Stimulated activated CD4-positive, alpha-beta T cell treated with anti-CD3 and anti-CD28 coated beads, Interleukin-2, amount 100 ng/mL, for 48 hours (primary cell): ENCODE measurements at places on chromosomes 13 and 19.

- no peak for DNase-seq
Observed at GRCh38 chr13:75395901-75396300, 86.1 kb downstream of the TBC1D4 start.

DNA sequence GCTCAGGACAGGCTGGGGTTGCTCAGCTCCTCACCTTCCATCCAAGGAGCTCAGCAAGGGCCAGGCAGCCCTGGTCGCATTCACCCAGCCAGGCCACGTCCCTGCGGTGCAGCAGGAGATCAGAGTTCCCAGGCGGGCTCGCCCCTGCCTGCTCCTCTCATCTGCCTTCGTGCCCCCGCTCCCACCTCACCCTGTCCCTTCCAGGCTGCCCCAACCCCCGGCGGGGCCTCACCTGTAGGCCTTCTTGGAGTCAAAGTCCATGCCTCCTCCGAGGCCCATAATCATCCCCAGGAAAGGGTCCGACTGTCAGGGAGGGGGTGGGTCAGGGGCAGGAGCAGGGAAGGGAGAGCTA is 1.3 kb upstream of the RINL start:
- DNase-seq, result no peak

DNA sequence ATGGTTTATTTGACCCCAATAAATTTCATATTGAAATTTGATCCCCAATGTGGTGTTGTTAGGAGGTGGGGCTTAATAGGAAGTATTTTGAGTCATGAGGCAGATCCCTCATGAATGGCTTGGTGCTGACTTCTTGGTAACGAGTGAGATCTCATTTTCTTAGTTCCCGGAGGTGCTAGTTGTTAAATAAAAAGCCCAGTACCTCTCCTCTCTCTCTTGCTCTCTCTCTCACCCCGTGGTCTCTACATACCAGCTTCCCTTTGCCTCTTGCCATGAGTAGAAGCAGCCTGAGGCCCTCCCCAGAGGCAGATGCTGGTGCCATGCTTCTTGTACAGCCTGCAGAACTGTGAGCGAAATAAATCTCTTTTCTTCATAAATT is 39.4 kb upstream of the KATNAL1 start:
- DNase-seq, result no peak

GRCh38 chr13:96992633-96993032 is 1.6 kb downstream of the OXGR1 start:
- DNase-seq, result no peak

- no peak for DNase-seq
Observed at GRCh38 chr13:105466376-105466775, 1069.1 kb downstream of the EFNB2 start.

- DNase-seq, result no peak
Observed at GRCh38 chr19:7507884-7508283, 8.0 kb upstream of the ZNF358 start.

- DNase-seq, result no peak
Observed at GRCh38 chr19:787536-787935, 9.7 kb upstream of the PTBP1 start.

- DNase-seq, result no peak
Observed at GRCh38 chr13:41995336-41995735, 34.4 kb upstream of the VWA8 start.

GRCh38 chr19:48989701-48990291 is 3.3 kb downstream of the GYS1 start:
- no peak for DNase-seq

DNA sequence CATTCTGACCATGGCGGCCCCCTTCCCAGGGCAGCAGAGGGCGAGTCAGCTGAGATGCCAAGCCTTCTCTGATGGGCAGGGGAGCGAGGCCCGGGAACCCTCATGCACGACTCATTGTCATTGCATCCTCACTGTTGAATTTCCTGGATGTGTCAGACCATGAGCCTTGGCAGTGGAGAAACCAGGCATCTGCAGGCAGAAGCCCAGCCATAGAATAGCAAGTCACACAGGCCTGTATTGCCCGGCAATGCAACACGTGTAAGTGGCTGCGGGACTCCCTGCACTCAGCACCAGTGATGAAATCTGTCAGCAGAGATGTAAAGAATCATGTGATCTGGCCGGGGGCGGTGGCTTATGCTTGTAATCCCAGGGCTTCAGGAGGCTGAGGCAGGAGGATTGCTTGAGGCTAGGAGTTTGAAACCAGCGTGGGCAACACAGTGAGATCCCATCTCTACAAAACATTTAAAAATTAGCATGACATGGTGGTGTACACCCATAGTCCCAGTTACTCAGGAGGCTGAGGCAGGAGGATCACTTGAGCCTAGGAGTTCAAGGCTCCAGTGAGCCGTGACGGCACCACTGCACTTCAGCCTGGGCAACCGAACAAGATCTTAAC is 199.7 kb downstream of the KATNAL1 start:
- DNase-seq, result no peak

GRCh38 chr19:610071-610800 is 20.6 kb downstream of the HCN2 start:
- peak; percentile 27 for DNase-seq

DNA sequence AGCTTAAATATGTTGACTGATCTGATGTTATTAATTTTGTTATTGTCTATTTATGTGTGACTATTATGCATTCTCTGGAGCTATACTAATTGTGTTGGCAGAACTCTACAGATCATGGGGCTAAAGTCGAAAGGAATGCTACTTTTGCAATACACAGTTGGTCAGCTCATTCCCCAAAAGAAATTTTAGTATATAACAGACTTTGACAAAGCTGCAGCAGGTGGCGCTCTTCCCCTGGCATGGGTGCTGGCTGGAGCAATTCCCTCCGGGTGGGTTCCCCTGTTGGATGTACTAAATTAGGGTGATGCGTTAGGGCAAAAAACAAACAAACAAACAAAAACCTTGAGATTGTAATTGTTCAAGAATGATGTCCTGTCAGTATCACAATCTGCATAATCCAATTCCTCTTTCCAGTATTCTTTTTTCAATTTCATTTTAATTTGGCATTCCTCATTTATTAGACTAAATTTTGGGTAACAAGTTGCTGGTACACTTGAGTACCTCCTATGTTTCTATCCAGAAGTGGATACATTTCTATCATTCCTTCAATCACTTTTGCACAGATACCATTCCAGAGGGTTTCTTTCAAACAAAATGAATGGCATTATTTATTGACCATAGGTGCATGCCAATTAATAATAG is 322.8 kb upstream of the EDNRB start:
- no peak for DNase-seq

- no peak for DNase-seq
Observed at GRCh38 chr19:53782698-53783097, 41.4 kb downstream of the NLRP12 start.

DNA sequence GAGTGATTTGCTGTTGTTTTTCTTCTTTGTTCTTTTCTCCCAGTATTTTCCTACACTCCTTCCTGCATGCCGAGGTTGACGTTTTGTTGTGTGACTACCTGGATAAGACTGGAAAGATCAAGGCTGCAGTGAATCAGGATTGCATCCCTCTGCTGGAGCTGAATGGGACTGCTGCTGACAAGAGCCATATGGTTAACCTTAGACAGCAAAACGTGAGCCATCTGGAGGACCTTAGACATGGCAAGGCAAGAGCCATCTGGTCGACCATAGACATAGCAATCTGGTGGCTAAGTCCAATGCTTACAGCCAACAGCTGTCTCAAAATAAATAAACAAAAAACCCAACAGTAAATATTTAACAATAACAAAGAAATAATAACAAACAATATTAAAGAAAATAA is 42.6 kb upstream of the ZNF91 start:
- DNase-seq, result no peak

- DNase-seq, result no peak
Observed at GRCh38 chr13:110070511-110071120, 236.3 kb downstream of the COL4A1 start.

- DNase-seq, result no peak
Observed at GRCh38 chr19:2081873-2082810, 14.0 kb downstream of the MOB3A start.

GRCh38 chr13:62337109-62337880 is 921.6 kb upstream of the PCDH20 start:
- no peak for DNase-seq

DNA sequence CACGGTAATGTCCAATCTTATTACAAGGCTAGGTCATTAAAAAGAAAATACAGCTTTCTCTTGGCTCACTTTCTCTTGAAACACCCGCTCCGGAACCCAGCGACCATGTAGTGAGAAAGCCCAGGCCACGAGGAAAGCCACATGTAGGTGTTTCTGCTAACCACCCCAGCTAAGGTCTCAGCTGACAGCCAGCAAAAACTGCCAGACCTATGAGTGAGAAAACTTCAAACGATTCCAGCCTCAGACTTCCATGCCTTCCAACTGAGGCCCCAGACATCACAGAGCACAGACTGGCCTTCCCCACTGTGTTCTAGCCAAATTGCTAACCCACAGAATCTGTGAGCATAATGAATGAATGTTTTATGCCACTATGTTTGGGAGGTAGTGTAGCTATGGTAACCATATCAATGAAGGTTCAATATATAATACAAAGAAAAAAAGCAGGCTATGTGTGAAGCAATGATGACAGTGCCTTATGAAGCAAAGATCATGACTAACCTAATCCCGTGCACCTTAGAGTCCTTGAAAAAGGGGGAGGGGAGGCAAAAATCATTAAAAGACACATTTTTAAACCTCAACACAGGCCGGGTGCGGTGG is 11.9 kb upstream of the TPTE2 start:
- no peak for DNase-seq

- DNase-seq, result no peak
Observed at GRCh38 chr19:30287973-30288372, 84.2 kb upstream of the ZNF536 start.

DNA sequence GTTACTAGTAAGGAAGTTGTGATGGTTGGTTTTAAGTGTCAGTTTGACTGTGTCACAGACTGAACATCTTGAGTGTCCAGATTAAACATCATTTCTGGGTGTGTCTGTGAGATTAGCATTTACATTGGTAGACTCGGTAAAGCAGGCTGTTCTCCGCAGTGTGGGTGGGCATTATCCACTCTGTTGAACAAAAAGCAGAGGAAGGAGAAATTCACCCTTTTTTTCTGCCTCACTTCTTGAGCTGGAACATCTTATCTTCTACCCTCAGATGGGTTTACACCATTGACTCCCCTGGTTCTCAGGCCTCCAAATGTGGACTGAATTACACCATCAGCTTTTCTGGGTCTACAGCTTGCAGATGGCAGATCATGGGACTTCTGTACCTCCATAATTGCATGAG is 63.7 kb upstream of the ZDHHC20 start:
- no peak for DNase-seq
